ENCODE measurements at places on chromosomes 3 and 15. TPM values are rescaled to one million over a fixed set of nuclear protein-coding genes. Genes with fewer than 3 reads are reported as not detected.

GRCh38 chr3:32498992-32499391 is 3.7 kb downstream of the CMTM6 start:
- no peaks in the 10 kb centered on the region for H3K27me3 ChIP-seq
- H3K27ac ChIP-seq = no peak overlapping the region
- H3K36me3 ChIP-seq = peaks cover 6% of the 10 kb centered on the region
- DNase-seq = no peak

DNA sequence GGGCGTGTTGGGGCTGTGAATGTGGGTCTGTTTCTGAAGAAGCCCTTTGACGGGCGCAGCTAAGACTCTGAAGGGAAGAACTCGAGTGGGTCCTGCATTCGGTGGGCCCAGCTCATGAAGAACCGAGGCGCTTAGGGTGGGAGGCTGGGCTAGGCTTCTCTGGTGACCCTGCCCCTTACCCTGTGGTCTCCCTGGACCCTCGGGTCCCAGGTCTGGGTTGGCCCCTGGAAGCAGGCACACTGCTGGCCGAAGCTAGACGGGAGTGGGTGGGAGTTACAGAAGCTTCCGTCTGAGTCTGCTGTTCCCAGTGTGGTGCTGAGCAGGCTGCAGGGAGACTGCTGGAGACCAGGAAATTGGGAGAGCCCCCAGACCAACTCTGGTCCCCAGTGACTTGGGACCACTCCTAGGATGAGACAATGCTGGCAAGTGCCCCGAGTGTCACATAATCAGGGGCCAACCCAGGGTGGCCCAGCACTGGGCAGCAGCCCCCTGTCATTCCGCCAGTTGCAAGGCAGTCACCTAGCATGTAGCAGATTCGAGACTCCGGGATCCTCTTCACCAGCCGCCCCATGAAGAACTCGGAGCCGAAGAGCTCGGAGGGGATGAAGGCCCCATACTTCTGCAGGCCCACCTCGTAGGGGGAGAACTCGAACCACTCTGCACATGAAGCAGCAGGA is 16.7 kb upstream of the EHD4 start:
- H3K27me3 ChIP-seq = peaks cover 13% of the 10 kb centered on the region
- H3K27ac ChIP-seq = no peak overlapping the region
- no peaks in the 10 kb centered on the region for H3K36me3 ChIP-seq

The BLM gene
- total RNA-seq = 2.3 TPM

DNA sequence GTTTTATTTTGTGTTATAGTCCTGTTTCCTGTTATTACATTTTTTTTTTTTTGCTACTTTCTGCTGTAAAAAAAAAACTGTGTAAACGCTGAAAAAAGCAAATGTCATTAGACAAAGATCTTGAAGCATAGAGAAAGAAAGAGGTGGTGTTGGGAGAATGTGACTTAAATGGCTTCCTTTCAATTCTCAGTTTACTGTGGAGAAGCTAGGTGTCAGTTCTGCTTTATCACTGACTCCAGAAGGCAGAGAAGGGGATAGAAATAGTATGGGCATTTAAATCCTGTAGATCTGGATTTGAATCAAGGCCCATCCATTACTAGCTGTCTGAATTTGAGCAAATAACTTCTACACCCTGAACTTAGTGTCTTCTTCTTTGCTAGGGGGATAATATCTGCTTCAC is 23.0 kb downstream of the PPM1L start:
- no peak overlapping the region for H3K4me3 ChIP-seq
- no peak overlapping the region for H3K27ac ChIP-seq
- no peaks in the 10 kb centered on the region for H3K27me3 ChIP-seq

The HRG gene
- total RNA-seq = not detected

GRCh38 chr3:15815696-15816095 is 17.9 kb upstream of the ANKRD28 start:
- H3K36me3 ChIP-seq = no peaks in the 10 kb centered on the region
- H3K4me3 ChIP-seq = no peak overlapping the region
- H3K4me1 ChIP-seq = peaks cover 5% of the 10 kb centered on the region
- DNase-seq = no peak
- H3K27me3 ChIP-seq = no peaks in the 10 kb centered on the region

DNA sequence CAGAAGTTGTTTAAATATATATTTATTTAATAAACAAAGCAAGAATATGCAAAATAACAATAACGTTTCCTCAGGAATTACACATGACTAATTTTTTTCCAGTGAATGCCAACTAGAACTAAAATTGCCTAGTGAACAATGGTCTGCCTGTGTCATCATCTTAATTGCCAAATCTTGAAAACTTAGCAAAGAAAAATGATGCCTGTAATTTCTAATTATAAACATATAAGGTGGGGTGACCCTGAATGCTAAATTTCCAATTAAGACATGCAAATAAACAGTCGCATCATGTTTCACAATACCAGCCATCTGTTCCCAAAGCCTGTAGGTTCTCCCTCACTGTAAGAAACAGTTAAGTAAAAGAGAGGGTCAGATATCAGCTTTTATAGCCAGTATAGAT is 67.6 kb upstream of the PLCL2 start:
- H3K4me3 ChIP-seq = no peak overlapping the region
- no peaks in the 10 kb centered on the region for H3K36me3 ChIP-seq
- H3K4me1 ChIP-seq = no peaks in the 10 kb centered on the region
- H3K27me3 ChIP-seq = peaks cover 15% of the 10 kb centered on the region
- no peak for DNase-seq

DNA sequence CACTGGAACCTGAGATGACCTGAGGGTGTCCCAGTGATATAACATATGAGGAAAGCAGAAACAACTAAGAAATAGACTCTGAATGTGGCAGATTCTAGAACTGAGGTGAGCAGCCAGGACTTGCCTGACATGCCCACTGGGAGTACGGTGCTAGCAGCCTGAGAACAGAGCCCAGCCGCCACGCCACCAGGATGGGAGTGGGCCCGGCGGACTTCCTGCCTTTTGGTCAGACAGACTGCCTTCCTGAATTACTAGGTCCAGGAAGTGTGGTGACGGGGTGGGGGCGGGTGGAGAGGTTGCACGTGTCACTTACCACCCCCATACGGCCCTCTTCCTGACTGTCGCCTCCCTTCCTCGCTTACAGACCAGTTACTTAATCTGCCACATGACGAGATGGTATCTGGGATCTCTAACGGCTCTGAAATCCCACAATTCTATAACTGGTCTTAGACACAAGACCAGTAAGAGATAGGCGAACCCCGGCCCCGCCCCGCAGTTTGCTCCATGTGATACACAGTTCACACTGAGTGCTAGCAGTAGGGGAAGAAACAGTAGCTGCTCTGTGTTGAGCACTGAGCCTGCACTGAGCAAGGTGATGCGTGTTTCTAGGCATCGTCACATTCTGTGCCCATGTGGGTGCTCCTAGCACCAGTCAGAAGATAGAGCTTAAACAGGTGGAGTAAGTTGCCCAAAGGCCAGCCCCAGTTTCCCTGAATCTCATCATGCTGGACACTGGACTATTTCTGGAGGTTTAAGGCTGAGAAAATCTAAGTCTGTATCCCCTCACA is 95.7 kb downstream of the CPN2 start:
- H3K4me1 ChIP-seq = peaks cover 11% of the 10 kb centered on the region
- no peak for DNase-seq
- H3K27me3 ChIP-seq = peaks cover 57% of the 10 kb centered on the region

The GPR149 gene
- not detected for total RNA-seq

DNA sequence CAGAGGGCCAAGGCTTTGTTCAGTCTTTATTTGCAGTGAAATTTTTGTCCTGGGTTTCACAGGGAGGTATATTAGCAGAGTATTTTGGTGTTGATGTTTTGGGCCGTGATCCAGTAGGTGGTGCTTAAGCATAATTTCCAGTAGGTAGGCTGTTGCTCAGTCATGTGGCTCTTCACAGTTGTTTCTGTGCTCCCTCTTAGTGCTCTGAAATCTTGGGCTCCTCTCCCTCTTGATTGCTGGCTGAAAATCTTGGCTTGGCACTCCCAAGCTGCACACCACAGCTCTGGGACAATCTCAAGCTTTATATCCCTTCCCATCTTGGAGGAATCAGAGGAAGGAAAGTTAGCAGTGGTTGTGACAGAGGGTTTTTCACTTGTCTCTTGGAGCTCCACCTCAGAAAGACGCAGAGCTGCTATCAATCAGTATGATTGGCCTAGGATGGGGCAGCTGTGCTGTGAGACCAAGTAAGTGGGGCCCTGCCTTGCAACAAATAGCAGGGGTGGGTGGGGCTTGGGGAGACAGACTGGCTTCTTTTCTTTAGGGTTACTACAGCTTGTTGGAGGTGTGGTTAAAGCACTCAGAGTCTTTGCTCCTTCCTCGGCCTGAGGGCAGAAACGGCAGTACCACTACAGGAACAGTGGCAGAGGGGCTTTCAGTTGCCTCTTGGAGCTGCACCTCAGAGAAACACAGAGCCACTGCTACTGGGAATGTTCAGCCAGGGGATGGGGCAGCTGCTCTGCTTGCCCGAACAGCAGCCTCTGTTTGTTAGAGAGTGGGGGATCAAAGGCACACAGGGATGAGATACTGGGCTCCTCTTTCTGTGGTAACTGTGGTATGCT is 627.0 kb downstream of the SI start:
- no peak overlapping the region for H3K4me3 ChIP-seq
- peaks cover 15% of the 10 kb centered on the region for H3K4me1 ChIP-seq
- H3K27ac ChIP-seq = no peak overlapping the region
- no peak for DNase-seq

- DNase-seq = no peak
- no peak overlapping the region for H3K27ac ChIP-seq
- H3K27me3 ChIP-seq = no peaks in the 10 kb centered on the region
- H3K36me3 ChIP-seq = no peaks in the 10 kb centered on the region
Observed at GRCh38 chr15:22969489-22969888, 10.7 kb downstream of the CYFIP1 start.
